NCI-H1694 (cell line): ENCODE measurements at places on chromosomes 1 and 21.

DNA sequence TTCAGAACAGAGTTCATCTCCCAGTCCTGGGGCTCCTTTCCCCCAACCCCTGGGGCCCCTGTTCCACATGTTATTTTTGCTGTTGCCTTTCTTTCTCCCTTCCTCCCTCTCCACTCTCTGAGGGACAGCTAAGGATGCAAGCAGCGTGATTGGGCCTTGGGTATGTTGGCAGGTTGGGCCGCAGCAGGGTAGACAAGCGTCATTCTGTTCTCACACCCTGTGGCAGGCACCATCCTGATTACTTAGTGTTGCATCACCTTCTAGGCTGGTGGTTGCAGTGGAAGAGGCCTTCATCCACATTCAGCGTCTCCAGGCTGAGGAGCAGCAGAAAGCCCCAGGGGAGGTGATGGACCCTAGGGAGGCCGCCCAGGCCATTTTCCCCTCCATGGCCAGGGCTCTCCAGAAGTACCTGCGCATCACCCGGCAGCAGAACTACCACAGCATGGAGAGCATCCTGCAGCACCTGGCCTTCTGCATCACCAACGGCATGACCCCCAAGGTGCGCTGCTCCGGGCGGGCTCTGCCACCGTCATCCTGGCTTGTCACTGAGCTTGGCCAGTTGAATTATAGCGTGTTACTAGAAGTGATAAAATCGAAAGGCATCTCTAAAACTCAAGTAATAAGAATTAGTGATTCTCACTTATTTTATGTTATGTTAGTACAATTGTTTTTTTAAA is 43.4 kb downstream of the VANGL1 start:
- no peak for DNase-seq

GRCh38 chr1:154441241-154441888 is 36.2 kb downstream of the IL6R start:
- DNase-seq = no peak

DNA sequence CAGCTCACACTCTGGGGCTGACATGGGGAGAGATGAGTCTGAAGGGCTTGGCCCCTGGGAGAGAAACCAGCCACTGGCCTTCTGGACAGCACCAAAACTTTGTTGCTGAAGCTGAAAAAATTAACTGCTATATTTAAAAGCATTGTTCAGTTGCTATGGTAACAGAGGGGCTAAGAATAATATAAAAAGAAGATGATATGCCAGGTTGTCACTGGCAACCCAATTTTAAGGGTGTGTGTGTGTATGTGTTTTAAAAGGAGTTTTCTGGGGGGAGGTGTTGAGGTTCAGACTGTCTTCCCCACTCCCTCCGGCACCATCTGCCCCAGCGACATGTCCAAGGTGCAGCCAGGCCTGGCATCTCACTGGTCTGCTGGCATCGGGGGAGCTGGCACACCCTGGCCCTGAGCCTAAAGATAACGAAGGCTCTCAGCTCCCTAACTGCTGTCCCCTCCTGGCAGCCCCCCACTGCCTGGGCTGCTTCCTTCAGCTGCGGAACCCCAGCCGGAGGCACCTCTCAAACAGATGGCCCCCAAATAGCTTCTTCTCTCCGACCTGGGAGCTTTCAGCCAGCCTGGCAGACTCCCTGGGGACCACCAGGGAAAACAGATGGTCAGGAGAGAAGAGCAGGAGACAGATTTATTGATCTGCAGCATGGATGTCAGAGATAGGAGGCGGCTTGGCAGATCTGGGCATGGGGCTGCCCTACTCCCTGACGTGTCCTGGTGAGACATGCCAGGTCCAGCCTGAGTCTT is 203.9 kb downstream of the HIVEP3 start:
- peak; percentile 29 for DNase-seq

DNA sequence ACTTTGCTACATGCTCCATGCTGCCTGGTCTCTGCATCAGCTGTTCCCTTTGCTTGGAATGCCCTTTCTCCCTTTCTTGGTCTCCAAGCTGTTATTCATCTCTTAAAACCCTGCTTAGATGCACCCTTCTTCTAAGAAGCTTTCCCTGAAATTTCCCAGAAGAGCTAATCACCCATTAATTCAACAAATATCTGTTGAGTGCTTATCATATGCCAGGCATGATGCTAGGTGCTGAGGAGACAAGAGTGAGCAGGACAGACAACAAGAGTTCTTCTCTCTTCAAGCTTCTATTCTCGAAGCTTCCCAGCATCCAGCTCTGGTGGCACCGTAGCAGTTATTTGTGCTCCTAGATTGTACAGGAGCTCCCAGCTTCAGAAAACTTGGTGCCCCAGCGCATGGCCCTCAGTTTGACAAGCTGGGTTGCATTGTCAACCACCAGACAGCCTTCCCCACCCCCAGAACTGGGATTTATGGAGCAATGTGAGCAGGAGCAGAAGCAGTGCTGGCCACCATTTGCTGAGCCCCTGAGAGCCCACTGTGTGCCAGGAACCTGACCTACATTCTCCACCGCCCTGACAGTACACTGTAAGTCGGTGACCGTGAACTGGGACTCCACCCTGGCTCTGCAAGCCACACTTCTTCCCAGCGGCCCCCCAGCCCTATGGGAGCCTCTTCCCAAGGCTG is 68.0 kb upstream of the ACOT11 start:
- DNase-seq = no peak

DNA sequence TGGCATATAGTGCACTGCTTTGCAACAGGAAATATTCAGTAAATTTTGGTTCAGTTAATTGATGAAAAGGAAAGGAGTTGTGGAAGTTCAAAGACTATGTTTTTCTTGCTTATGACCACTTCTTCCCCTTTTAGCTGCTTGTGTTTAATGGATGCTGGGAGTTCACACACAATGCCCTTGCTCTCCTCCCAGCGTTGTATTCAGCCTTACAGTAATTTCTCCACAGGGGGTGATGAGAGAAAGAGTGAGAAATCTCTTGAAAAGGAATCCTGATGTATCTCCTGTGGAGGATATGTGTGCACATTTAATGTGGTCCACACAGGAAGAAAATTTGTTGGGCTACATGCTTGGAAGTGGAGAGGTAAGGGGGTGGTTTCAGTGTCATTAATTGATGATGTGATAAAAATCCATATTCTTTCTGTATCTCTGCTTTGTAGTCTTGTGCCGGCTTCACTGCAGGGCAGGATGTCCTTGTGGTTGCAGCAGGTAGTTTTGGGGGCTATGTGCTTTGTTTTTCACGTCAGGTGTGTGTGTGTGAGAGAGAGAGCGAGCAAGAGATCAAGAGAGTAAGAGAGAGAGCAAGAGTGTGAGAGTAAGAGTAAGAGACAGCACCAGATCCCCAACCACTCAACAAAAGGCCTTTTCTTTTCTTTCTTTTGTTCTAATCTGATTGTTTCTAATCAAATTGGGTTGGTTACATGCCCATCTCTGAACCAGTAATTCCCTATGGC is 204.4 kb downstream of the RWDD3 start:
- DNase-seq = no peak

GRCh38 chr1:36256558-36257374 is 32.5 kb downstream of the THRAP3 start:
- DNase-seq = no peak

GRCh38 chr1:162859191-162859590 is 1.8 kb downstream of the CCDC190 start:
- no peak for DNase-seq

- no peak for DNase-seq
These were observed 35.3 kb upstream of the RALGPS2 start for GRCh38 chr1:178689769-178690168.

DNA sequence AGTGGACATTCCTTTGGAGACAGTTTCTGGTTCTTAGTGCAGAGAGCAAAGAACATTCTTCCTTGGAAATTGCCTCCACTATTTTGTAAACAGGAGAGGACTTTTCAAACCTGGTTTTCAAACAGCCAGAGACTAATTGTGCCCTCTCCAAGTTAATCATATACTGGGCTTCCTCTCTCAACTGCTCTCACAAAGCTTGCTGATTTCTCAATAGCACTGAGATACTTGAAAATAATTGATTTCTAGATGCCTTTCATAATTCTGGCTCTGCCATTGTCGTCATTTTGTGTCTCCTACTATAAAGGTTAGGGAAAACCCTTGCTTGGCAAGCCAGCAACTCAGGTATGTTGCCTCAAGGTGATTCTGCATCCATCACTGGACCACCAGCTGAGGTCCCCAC is 56.0 kb downstream of the KCNJ15 start:
- DNase-seq = no peak

DNA sequence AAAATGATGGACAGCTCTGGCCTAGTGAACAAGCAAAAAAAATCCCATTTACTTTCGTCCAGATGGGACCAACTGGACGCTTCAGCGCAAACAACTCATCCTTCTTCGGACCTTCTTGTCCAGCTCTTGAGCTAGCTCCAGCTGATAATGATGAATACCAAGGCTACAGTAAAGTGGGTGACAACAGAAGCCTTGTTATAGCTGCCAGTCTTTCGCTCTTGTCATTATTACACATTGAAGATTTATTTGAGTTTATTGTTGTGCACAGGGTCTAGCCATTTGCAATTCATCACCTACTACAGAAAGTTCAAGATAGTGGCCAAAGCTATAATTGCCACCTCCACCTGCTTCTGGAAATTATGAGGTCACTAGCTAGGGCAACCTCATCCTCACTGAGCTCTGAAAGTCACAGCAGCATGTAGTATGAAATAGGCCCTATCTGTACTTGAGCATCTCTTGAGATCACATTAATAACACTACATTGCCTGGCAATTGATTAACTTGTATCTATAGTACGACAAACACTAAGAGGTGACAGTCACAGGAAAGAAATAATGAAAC is 76.9 kb downstream of the GPATCH2 start:
- no peak for DNase-seq

DNA sequence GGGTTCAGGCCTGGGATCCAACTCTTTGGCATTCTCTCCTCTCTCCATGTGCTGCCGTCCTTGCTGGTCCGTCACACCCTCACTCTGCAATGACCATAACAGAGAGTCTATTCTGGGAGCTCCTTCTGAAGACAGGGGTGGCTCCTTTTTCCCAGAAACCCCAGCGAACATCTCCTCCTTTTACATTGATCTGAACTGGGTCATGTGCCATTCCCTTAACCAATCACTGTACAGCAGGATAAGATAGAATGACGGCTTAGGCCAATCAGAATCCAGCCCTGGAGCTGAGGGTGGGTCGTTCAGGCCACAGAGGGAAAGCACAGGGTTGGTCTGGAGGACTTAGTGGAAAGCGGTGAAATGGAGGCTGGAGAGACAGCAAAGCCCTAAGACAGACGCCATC is 740.1 kb downstream of the MATN1 start:
- no peak for DNase-seq

DNA sequence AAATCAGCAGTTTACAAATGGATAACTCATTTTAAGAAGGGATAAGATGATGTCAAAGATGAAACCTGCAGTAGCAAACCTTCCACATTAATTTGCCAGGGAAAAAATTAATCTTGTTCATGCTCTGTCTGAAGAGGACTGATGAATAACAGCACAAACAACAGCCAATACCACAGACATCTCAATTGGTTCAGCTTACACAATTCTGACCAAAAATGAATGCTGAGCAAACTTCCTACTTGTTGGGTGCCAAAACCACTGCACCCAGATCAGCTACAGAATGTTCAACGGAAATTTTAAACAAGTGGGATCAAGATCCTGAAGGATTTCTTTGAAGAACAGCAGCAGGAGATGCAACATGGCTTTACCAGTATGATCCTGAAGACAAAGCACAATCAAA is 98.3 kb downstream of the COQ8A start:
- no peak for DNase-seq

- no peak for DNase-seq
These were observed 78.9 kb upstream of the RAB4A start for GRCh38 chr1:229192031-229192430.

GRCh38 chr1:202586018-202586821 is 124.0 kb downstream of the SYT2 start:
- no peak for DNase-seq

DNA sequence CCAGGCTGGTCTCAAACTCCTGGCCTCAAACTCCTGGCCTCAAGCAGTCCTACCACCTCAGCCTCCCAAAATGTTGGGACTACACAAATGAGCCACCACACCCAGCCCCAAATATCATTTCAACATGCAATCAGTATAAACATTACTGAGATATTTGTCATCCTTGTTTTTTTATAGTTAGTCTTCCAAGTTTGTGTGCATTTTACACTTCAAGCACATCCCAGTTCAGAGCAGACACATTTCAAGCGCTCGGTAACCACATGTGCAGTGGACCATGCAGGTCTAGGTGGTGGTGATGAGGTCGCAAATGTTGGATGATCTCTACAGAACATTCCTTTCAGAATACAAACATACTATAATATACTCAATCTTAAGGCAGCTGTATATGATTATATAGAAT is 23.8 kb upstream of the APP start:
- no peak for DNase-seq

DNA sequence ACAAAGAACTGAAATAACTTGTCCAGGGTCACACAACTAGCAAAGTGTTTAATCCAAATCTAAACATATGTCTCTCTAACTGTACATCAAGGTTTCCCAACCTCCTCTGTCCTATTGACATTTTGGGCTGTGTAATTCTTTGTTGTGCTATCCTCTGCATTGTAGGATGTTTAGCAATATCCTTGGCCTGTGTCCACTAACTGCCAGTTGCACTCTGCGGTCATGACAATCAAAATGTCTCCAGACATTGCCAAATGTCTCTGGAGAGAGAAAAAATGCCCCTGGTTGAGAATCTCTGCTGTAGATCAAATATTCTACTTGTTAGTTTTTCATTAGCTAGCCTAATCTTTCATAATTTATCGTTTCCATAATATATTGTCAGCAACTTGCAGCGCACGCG is 353.4 kb upstream of the NEGR1 start:
- no peak for DNase-seq

DNA sequence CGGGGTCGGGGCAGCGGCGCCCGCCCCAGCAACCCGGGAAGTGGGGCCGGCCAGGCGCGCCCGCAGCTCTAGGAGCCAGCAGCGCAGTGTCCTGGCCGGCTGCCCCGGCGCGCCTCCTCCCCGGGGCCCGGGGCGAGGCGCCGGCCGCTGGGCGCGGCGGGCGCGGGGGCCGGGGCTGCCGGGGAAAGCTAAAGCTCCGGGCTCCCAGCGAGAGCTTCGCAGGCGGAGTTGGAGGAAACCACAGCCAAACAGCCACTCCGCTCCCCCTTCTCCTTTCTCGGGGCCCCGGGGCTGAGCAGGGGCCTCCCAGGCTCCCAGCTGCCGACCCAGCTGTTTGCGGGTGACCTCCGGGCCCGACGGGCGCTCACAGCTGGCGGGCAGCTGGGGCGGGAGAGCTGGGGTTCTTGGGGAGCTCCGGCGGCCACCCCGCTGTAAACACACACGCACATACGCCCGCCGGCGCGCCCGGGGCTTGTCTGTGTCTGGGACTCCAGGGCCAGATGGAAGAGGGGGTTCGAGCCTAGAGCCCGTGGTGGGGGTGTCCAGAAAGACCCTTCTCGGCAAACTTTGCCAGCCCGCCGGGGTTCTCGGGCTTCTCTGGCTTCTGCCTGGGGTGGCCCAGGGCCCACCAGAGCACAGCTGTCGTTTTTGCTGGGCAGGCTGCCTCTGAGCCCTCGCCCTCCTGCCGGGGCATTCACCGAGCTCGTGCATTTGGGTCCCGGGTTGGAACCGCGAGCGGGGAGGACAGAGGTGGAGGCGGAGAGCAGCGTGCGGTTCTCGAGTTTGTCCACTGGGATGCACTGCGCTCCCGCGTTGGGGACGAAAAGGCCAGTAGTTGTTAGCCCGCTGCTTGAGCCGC is 1.5 kb downstream of the AJAP1 start:
- peak; percentile 59 for DNase-seq

GRCh38 chr21:33762803-33763581 is 120.7 kb downstream of the ITSN1 start:
- DNase-seq = no peak

- DNase-seq = no peak
These were observed 6.2 kb downstream of the MED8 start for GRCh38 chr1:43383449-43383848.

- no peak for DNase-seq
These were observed 6.9 kb upstream of the PRDM16 start for GRCh38 chr1:3061981-3062615.

- DNase-seq = no peak
These were observed 49.4 kb downstream of the HSD3B1 start for GRCh38 chr1:119556423-119556822.
